ENCODE measurements at places on chromosomes 4 and X.

DNA sequence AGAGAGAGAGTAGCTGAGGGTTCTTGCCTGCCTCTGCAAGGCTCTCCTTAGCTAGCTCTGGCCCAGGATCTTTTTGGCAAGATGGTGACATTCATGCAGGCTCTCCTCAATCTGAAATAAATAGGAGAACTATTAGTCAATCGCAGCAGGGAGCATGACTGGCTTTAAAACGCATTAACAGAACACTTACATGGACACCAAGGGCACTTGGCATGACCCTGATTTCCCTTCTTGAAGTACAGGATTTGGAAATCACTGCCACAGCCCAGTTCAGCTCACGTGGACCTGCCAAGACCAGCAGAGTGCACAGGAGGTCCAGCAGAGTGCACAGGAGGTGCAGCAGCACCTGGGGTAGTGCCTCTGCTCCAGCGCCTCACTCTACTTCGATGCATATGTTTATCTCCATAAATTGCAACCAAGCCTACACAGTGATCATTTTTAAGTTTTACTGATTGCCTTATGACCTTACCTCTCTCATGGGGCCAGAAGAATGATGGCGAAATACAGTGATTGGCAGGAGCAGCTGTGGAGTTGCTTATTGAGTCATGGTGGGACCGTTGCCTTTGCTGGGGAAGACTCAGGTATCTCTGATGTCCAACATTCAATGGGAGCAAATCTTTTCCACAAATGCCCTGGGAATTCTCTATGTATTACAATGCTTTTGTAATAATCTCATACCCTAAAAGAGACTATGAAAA, 122.4 kb downstream of the SYNPO2 start:
- DNase-seq = peak; percentile 27

- DNase-seq = no peak
Measured at GRCh38 chr4:174192943-174193342, 90.5 kb downstream of the FBXO8 start.

GRCh38 chr4:17232566-17233253, 279.2 kb downstream of the QDPR start:
- DNase-seq = peak; percentile 89

DNA sequence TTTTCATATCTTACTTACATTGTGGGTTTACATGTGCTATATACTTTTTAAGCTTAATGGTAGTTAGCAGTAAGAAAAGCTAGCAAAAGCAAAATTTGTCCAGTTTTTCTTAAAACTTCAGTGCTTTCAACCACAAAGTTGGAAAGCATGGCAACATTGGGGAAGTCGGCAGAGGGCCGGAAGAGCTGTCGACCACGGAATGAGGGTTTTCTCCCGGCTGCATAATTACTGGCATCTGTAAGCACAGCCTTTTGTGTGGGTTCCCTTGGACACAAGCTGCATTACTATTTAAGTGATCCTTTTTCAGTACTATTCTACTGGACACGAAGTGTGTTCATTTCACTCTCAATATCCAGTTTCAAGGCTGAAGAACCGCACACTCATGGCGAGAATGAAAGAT, 560.4 kb downstream of the ANKRD50 start:
- DNase-seq = no peak

GRCh38 chr4:2936773-2937145, 26.4 kb downstream of the NOP14 start:
- peak; percentile 84 for DNase-seq

- DNase-seq = no peak
Measured at GRCh38 chr4:33078145-33078544, 2358.0 kb downstream of the PCDH7 start.

DNA sequence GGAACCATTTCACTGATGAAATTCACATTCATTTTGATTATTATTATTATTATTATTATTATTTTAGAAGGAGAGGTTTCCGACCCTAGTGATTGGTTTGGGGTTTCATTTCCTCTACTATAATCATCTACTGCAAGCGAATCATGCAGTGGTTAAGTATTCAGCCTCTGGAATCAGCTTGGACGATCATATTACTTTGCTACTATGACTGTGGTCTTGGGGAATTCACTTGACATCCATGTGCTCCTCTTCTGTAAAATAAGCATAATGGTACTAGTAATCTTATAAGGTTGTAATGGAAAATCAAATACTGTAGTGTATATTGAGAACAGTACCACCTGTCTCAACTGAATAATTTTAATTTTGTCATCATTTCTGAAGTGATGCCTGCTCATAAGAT, 132.1 kb upstream of the SLC4A4 start:
- DNase-seq = peak; percentile 44

GRCh38 chr4:76897536-76898384, at the start of gene SOWAHB:
TSS of gene SOWAHB (minus strand) at chr4:76898144. CDS start at chr4:76897849, 295 bp downstream.
- no peak for DNase-seq

DNA sequence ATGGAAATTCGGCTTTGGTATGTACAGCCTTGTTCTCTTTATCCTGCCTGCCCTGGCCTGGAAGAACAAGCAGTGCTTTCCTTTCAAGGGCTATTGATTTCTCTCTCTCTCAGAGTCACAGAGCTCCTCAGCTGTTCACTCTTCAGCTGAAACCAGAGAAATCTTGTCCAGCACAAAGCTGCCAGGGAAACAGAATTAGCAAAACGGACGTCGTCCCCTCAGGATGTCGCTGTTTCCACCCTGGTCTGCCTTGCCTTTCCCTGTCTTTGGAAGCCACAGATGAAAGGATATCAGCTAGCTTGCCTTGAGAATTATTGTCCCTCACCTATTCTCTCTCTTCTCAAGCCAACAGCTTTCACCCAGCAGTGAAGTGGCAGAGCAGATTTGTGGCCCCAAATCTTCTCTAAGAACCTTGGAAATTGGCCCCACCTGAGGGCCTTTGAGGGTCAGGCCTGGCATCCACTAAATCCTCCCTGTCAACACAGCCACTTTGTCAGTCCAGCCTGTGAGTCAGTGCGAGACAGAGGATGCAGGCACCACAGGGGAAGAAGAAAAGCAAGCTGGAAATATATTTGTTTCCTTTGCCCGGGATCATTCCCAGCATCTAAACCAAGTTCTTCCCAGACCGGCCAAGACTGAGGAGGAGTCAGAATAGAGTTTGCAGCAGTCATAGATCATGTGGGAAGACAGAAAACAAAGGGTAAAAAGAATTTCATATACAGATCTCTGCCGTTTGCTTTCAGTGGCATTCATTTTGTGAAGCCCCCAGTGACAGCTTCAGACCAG, 63.8 kb upstream of the MTM1 start:
- DNase-seq = peak; percentile 8

DNA sequence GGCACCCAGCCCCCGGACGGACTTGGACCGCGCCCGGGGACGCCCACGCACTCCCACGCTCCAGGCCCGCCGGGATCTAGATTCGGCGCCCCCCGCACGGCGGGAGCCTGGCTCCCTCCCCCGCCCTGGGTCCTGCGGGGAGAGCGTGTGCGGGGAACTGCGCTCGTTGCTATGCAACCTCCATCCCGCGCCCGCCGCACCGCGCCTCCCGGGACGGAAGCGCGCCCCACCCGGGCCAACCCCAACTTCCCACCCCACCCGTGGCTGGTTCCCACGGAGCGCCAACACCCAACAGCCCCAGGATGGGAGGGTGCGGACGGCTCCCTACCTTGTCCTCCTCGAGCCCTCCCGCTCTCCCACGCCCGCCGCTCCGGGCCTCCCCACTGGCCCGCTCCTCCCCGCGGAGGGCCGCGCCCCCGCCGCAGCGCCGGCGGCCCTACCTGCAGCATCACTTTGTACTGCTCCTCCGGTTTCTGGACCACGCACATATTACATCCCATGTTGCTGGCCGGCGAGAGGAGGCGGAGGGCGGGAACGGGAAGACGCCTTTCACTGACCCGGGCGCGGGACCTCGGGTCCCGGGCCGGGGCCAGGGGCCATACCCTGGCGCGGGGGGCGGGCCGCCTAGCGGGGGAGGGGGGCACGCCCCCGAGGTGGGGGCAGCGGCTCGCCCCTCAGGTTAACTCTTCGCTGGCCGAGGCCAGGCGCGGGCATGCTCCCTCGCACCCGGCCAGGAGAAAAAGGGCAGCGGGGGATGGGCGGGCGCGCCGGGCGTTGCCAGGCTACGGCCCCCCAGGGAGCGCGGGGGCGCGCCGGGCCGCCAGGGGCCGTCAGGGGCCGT, at the start of gene PDZD4:
TSS of gene PDZD4 (minus strand) at position 746 of the 841 bp plus-strand sequence. CDS start at position 500, 246 bp downstream.
- DNase-seq = no peak

- DNase-seq = no peak
Measured at GRCh38 chr4:124437853-124438495, 274.6 kb downstream of the ANKRD50 start.

DNA sequence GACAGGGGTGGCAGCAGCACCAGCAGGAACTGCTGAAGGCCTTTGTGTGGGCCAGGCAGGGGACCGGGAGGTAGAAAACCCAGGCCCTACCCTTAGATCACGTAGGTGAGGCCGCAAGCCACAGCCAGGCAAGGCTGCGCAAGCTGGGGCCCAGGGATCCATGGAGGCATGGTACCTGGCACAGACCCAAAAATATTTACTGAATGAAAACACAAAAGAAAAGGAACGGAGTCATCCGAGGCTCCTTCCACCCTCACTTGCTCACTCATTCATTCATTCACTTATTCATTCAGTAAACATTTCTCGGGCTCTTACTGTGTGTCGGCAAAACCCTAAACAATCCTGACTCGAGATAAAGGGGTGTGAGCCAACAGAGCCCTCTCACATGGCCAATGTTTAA, 102.3 kb downstream of the BCOR start:
- no peak for DNase-seq

DNA sequence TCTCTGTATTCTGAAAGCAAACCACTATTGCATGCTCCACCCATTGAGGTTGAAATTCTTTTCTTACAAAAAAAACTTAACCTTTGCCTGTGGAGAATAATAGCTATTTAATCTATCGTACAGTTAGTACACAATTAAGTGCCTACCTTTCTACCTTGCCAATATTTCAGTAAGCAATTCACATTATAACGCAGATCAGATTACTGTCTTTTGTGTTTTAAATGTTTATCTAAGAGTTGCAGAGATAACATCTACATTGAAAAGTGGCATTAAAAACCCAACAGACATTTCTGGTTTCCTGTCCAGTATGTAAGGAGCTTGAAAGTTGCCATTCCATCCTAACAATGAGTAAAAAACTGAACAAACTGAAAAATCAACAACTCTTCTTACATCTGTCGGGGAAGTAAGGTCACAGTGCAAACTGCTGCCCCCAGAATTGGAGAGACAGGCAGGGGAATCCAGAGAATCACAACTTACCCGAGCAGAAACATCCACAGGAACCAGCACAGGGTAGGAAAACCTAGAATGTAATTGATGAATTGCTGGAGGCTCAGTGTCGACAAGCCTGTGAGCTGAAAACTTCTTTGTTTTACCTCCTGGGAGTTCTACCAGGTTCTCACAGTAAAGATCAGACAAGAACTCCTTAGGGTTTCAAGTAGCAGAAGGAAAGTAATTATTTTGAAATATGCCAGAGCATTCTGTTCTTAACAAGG, 27.3 kb upstream of the ACSL4 start:
- DNase-seq = no peak

- DNase-seq = no peak
Measured at GRCh38 chrX:16869393-16870094, 618 bp downstream of the RBBP7 start.

GRCh38 chr4:2469192-2469984, 482 bp downstream of the RNF4 start:
- DNase-seq = peak; percentile 25

- DNase-seq = no peak
Measured at GRCh38 chr4:122038896-122039295, 87.0 kb upstream of the TRPC3 start.

DNA sequence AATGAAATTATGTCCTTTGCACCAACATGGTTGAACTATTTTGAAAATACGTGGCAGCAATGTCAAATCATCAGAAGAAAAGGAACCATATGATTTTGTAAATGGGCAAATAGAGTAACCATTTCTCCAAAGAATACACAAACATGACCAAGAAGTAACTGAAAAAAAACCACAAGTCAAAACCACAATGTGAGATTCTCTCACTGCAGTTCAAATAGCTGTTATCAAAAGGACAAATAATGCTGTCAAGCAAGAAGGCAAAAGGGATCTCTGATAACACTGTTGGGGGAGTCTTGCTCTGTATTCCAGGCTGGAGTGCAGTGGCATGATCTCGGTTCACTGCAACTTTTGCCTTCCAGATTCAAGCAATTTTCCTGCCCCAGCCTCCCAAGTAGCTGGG, 280.8 kb upstream of the ZCCHC13 start:
- DNase-seq = no peak

GRCh38 chr4:9769321-9769720, 12.1 kb upstream of the DRD5 start:
- DNase-seq = no peak

DNA sequence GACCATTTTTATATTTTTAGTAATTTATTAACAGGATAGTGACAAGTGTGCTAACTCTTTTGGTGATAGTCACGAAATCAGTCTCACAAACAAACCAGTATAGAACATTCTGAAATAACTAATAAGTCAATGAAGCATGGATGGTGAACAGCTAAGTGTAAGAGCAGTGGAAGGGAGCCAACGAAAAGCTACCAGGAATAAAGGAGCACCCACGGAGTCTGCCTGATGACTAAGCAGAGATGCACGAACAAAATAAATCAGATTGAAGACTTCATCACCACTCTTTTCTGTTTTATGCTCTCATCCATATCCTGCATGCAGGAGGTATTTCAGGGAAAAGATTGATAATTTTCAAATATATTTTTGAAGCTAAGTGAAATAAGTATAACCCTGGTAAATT, 891.1 kb upstream of the HS3ST1 start:
- peak; percentile 52 for DNase-seq

GRCh38 chrX:30653415-30654131, at the start of gene GK:
TSS of gene GK (plus strand) at chrX:30653423. CDS start at chrX:30653538, 115 bp downstream.
- DNase-seq = no peak

DNA sequence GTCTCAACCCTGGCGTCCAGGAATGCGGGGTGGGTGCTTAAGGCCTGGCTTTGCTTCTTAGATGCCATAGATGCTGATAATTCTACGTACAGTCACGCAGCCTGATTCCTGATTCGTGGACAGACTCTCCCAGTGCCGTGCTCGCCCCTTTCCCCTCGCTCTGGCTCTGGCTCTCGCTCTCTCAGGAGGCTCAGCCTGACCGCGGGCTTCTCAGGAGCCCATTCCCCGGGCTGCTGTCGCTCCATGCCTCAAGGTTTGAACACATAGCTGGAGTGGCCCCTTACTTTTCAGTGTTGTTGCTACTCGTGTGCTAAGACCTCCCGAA, 59.2 kb upstream of the ZC4H2 start:
- no peak for DNase-seq

DNA sequence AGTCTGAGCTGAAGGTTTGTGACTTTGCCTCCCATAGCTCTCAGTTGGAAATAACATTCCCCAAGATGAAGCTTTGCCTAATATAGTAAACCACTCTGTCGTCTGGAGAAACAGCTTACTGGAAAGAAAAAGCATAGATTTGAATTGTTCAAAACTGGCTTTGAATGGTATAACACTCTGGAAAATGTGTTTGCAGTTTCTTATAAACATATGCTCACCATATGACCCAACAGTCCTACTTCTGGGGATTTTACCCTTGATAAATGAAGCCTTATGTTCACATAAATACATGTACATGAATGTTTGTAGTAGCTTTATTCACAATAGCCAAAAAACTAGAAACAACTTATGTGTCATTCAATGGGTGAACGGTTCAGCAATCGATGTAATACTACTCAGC, 10.2 kb downstream of the VEGFD start:
- DNase-seq = no peak
